ENCODE measurements at places on chromosomes 4 and X.

- DNase-seq, result no peak
Observed at GRCh38 chr4:70925899-70926635, 23.9 kb downstream of the MOB1B start.

DNA sequence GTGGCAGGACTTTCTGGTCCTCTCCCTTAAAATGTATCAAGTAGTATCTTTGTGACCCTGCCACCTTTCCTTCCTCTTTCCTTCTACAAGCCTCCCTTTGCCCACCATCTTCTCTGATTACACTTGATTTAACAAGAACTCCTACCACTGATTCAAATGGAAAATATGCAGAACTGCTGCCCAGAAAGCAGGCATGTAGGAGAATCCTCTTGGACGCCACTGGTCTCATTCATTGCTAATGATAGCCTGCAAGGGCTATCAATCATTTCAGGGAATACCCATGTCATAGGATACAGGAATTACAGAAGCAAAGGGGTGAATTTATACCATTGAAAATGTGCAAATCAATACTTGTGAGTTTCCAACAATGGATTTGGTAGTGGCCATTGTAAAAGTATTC lies 294.6 kb upstream of the NRK start:
- no peak for DNase-seq

- no peak for DNase-seq
Observed at GRCh38 chr4:338759-339097, 1.1 kb downstream of the ZNF141 start.

GRCh38 chrX:152927858-152928760 lies 30.2 kb downstream of the ZNF185 start:
- no peak for DNase-seq

GRCh38 chrX:38987198-38987651 lies 186.0 kb downstream of the MID1IP1 start:
- no peak for DNase-seq

DNA sequence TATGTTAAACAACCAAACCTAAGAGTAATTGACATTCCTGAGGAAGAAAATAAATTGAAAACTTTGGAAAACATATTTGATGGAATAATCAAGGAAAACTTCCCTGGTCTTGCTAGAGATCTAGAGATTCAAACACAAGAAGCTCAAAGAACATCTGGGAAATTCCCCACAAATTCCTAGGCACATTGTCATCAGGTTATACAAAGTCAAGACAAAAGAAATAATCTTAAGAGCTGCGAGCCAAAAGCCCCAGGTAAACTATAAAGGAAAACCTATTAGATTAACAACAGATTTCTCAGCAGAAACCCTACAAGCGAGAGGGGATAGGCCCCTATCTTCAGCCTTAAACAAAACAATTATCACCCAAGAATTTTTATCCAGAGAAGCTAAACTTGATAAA lies 1082.0 kb upstream of the IGFBP7 start:
- no peak for DNase-seq

- no peak for DNase-seq
Observed at GRCh38 chr4:1640190-1640589, 43.9 kb downstream of the FAM53A start.

- no peak for DNase-seq
Observed at GRCh38 chr4:98232202-98232601, 29.0 kb upstream of the RAP1GDS1 start.

- no peak for DNase-seq
Observed at GRCh38 chrX:112043997-112044396, 38.6 kb downstream of the TRPC5 start.

DNA sequence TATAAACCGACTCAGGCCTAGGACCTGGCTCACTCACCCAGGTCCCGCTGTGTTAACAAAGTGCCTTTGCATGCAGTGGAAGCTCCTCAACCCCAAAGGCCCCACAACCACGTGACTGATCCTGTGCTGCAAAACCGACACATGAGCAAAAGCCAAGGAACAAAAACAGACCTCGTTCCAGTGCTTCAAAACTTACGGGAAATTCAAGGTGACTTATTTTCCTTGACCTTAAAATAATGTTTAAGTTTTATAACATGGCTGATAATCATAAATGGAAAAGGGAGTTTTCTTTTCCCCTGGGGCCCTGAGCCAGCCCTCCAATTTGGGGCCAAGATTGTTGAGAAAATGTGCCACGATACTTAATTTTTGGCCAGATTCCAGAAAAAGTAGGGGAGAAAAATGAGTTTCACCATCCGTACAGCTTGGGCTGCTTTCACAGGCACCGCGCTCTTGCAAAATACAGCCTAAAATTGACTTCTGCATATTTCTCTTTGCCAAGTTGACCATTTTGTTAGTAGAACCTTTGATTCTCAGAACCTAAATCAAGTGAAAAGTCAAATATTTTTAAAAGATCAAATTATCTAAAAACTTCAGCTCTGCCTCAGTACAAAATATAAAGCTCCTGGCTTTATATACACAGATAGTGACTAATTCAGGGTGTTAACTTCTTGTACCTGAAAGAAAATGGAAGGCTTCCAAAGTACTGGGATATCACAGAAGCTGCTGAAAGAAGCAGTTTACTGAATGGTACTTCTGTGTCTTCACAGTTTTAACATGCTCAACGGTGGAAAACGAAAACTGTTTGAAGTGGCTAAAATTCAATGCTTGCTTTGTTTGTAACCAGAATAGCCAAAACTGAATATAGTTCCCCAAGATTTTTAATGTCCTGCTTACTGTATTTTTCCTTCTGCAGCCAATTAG lies 93.8 kb downstream of the APBB2 start:
- no peak for DNase-seq

GRCh38 chr4:72383439-72383838 lies 185.6 kb downstream of the ADAMTS3 start:
- no peak for DNase-seq

DNA sequence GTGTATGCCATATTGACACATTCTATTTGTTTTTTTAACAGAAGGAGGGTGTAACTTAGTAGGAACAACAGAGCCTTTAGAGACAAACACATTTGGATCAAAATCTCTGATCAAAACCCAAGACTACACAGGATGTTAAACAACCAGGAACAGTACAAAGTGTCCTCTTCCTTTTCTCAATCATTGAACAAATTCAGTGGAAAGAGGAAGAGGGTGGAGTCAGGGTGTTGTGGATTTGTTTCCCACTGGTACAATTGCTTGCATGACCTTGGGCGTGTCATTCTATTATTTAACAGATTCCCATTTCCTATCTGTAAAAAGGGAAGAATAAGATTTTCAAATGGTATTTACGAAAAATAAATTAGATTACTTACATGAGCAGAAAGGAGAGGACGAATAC lies 1162.8 kb upstream of the PRKX start:
- DNase-seq, result no peak

DNA sequence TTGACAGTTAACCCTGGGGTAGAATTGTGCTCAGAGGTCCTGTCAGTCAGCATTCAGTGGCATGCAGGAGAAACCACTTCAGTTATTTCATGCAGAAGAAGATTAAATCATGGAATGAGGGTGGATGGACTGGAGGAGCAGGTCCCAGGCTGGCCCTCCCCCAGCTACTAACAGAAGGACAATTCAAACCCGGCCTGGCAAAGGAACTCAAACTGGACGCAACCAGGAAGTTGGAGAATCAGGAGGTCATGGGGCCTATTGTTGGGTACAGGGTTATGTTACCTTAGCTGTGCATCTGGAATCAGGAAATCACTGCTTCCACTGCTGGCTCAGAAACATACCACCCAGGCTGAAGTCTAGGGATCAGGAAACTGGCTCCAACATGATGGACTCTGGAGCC lies 121.4 kb downstream of the GPAT3 start:
- no peak for DNase-seq

DNA sequence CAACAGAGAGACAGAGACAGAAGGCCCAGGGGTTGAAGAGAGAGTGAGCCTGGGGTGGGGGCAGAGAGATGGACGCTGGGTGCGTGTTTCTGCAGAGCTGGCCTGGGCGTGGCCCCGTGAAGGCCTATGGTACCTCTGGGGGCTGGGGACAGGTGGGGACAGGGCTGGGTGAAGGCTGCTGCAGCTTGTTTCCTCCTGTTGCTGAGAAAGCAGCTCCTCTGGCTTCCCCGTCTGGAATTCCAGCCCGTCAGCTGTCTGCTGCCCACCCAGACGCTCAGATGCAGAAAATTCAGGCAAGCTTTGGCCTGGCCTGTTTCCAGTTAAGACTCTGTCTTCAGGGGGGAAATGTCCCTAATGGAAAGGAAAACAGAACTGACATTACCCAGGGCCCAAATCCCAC lies 76.8 kb upstream of the PSAPL1 start:
- no peak for DNase-seq

- no peak for DNase-seq
Observed at GRCh38 chrX:103550415-103551051, 31.2 kb upstream of the RAB40A start.

DNA sequence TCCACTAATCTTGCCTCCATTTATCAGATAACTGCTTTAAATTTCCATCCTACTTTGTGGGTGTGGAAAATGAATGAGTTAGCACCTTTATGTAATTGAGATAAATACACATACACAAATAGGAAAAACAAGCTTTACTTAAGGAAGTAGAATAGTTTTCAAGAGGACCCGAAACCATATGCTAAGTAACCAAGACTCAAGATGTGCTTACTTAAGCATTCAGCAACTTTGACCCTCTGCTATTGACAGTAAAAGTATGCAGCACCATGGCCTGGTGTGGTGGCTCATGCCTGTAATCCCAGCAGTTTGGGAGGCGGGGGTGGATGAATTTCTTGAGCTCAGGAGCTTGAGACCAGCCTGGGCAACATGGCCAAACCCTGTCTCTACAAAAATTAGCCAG lies 29.9 kb downstream of the RNF175 start:
- DNase-seq, result no peak

DNA sequence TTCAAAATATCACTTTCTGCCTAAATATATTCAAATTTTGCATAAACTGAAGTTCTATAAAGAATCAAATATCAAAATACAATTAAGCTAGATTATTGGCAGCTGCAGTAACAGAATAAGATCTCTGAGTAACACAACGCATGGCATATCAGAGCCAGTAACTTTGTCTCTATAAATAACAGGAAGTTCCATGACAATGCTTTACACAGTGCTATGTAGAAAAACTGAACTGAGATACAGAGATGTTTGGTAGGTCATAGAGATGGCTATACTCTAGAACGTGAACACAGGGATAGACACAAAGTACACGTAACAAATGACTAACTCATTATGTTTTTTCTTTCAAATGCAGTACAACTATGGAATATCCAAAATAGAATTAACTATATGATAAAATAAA lies 18.2 kb downstream of the UBE2D3 start:
- DNase-seq, result no peak

- no peak for DNase-seq
Observed at GRCh38 chrX:45050558-45050957, 150.1 kb downstream of the DIPK2B start.

- no peak for DNase-seq
Observed at GRCh38 chrX:54193085-54193821, 10.2 kb upstream of the FAM120C start.

All from CD4-positive, alpha-beta T cell treated with Interleukin-15 for 4 hours (primary cell).